ENCODE measurements at places on chromosomes 2 and 18.

- no peak for DNase-seq
These were observed 14.7 kb upstream of the ITGB6 start for GRCh38 chr2:160214461-160215445.

DNA sequence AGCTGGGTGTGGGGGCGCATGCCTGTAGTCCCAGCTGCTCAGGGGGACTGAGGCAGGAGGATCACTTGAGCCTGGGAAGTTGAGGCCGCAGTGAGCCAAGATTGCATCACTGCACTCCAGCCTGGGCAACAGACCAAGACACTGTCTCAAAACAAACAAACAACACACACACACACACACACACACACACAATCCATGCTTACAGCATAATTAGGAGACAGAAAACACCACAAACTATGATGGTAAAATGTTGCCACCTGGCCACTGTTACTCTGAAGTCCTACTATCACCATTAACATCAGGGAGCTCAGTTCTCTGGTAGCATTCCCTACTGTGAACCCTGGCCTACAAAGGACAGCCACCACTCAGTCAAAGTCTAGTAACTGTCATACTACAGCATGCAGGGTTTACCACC lies 18.3 kb downstream of the DNPEP start:
- no peak for DNase-seq

- DNase-seq, result no peak
These were observed 127.3 kb upstream of the TACR1 start for GRCh38 chr2:75326645-75327044.

GRCh38 chr2:113123726-113124125 lies 3.7 kb upstream of the IL1RN start:
- no peak for DNase-seq

GRCh38 chr2:239436669-239437335 lies 36.0 kb upstream of the HDAC4 start:
- DNase-seq, result no peak
